ENCODE measurements at places on chromosomes 12 and 14.
A peak's percentile ranks its signal among the peaks of the same experiment; 100 is the strongest.

- no peak for DNase-seq
Observed at GRCh38 chr12:43044241-43044640, 454.7 kb upstream of the PRICKLE1 start.

- no peak for DNase-seq
Observed at GRCh38 chr14:74616507-74616906, 4.5 kb upstream of the LTBP2 start.

GRCh38 chr12:79522257-79522988 is 168.3 kb downstream of the PAWR start:
- no peak for DNase-seq

DNA sequence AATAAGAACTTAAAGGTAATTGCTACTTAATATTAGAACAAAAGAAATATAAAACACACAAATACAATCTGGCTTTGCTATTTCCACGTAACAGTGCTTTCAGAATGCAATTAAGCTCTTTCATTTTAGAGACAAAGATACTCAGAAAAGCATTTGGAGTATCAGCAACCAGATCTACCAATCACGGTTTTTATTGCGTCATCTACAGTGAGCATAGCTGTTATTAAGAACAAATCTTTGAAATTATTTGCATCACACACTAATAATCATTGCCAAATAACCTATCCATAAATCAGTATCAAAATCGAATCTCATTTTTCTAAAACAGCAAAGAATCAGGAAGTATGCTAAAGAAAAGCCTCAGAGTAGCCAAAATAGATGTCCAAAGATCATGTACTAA is 26.9 kb upstream of the GARIN2 start:
- no peak for DNase-seq

DNA sequence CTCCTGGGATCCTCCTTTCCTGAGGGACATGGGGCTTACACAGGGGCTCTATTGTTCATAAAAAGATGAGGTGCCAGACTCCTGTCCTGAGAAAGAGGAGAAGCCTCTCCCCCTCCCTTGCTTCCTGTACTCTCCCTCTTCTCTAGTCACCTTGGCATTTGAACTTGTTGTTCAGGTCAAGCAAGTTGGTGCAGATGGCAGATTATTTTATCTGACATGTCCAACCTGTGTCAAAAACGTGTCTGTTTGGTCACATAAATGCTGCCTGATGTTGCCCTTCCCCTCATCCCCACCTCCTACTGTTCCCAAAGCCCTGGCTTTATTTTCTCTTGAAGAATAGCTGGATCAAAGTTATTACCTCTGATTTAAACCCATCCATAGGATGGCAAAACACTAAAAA is 154.8 kb downstream of the TMX1 start:
- no peak for DNase-seq

GRCh38 chr14:63544591-63545299 is 1.6 kb upstream of the PPP2R5E start:
- DNase-seq, result no peak

DNA sequence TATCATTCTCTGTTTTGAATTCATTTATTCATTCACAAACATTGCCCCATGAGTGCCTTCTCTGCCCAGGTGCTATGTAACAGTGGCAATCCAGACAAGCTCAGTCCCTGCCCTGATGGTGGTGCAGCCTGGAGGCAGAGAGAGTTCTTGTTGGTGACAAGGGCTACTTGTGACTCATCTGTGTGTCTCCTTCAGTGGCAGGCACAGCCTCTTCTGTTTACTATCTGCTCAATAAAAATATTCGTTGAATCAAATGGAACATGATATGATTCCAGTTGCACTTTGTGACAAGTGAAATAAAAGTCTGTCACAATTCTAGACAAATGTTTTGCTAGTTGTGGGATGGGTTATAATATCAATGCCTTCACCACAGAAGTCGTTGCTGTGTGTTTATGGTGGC is 20.6 kb upstream of the CPM start:
- DNase-seq, result no peak

- DNase-seq, result peak; percentile 38
Observed at GRCh38 chr12:57430112-57430930, 522 bp downstream of the R3HDM2 start.

GRCh38 chr12:131808744-131809371 is 19.3 kb upstream of the MMP17 start:
- no peak for DNase-seq

- DNase-seq, result no peak
Observed at GRCh38 chr12:118553856-118554504, 177.6 kb downstream of the SUDS3 start.

DNA sequence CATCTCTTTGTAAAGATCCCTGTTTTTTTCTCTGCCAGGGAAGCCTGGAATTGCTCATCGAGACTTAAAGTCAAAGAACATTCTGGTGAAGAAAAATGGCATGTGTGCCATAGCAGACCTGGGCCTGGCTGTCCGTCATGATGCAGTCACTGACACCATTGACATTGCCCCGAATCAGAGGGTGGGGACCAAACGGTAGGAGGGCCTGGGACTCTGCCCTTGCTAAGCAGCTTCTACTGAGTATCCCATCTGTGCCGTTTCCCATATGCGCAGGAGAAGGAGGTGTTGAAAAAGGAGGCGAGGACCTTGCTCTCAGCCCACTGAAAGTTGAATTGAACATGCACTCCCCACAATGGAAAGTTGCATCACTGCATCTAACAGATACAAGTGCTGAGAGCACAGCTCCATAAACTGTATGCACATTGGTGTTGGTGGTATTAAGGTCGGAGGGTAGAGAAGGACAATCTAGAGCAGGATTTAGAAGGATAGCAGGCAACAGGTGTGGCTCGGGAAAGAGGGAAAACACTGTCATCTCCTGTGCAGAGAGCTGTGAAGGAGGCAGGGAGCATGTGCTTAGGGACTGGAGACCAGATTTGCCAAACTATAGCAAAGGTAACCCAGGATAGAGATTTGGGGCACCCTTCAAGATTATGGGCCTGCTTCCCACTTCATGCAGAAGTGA is 21.5 kb upstream of the TAMALIN start:
- no peak for DNase-seq

- DNase-seq, result no peak
Observed at GRCh38 chr14:65255029-65255545, 152.8 kb upstream of the MAX start.

- DNase-seq, result no peak
Observed at GRCh38 chr12:124636138-124636978, 68.9 kb upstream of the NCOR2 start.

DNA sequence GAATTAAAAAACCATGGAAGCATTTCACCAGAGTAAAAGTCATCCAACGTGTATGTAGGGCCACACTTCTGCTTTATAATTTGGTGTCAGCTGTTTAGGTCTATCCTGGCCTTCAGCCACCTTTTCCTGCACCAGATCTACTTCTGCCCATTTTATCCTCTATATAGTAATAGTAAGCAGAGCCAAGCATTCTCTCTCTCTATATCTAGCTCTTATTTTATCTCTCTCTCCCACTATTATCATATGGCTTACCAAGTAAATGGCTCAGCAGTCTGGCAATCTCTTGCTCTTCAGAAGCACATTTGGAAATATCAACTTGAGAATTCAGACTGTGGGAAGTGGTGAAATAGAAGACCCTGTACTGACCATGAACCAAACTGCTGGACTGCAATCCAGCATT is 84.1 kb upstream of the FKBP4 start:
- DNase-seq, result no peak

DNA sequence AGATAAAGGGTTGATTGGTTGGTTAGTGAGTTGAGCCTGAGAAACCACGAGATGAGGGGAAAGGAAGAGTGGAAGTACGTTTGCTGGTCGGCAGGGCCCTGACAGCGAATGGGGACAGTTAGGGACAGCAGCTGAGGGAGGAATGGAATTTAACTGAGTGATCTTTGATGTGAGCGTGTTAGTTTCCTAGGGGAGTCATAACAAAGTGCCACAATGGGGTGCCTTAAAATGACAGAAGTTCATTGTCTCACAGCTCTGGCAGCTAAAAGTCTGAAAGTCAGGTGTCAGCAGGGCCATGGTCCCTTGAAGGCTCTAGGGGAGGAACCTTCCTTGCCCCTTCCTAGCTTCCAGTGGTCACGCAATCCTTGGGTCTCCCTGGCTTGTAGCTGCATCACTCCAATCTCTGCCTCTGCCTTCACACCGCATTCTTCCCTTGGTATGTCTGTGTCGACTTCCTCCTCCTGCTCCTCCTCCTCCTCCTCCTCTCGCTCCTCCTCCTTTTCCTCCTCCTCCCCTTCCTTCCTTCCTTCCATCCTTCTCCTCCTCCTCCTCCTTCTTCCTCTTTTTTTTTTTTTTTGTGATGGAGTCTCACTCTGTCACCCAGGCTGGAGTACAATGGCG is 26.0 kb upstream of the RIN3 start:
- DNase-seq, result no peak

DNA sequence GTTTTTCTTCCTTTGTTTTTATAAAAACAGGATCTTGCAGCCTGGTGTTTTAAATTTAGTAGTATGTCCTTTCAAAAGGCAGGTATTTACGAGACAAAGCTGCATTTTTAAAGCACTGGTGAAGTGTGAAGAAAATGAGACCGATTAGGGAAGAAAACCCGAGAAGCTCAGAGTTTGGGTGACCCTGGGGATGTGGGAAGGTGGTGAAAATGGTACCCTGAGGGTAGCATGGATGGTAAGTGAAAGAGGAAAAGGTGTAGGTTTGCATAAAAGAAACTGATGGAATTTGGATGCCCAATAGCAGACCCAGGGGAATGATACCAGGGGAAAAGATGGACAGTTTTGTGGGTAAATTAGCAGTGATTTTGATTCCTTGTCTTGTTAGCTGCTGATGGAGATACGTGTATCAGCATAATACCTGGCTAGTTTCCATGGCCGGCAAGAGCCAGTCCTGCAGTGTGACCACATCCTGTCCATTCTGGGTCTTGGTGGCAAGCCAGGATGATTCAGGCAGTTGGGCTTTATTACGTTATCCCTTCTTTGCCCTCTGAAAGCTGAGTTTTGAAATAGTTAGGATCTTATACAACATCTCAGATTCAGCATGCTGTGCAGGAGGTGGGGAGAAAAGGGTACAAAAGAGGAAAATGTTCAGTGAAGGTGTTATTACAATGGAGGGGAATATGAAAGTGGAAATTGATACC is 8.9 kb downstream of the BICD1 start:
- DNase-seq, result no peak

- DNase-seq, result peak; percentile 8
Observed at GRCh38 chr14:74401504-74402241, 24.3 kb downstream of the SYNDIG1L start.

- no peak for DNase-seq
Observed at GRCh38 chr12:64566122-64566521, 44.2 kb upstream of the RASSF3 start.

DNA sequence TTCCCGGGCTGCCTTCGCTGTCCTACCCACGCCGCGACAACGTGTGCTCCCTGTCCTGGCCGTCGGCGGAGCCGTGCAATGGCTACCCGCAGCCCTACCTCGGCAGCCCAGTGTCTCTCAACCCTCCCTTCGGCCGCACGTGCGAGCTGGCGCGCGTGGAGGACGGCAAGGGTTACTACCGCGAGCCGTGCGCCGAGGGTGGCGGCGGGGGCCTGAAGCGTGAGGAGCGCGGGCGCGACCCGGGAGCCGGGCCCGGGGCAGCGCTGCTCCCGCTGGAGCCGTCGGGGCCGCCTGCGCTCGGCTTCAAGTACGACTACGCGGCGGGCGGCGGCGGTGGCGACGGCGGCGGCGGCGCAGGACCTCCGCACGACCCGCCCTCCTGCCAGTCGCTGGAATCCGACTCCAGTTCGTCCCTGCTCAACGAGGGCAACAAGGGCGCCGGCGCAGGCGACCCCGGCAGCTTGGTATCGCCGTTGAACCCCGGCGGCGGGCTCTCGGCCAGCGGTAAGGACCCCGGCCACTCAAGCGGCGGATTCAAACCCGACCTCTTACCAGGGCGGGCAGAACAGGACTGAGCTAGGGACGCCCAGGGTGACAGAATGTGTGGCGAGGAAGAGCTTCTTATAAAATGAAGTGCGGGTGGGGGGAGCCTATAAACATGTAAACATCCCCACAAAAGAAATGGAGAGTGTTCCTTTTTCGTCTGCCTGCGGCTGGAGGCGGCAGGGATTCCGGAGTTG is 503 bp downstream of the HOXC12 start:
- DNase-seq, result no peak

DNA sequence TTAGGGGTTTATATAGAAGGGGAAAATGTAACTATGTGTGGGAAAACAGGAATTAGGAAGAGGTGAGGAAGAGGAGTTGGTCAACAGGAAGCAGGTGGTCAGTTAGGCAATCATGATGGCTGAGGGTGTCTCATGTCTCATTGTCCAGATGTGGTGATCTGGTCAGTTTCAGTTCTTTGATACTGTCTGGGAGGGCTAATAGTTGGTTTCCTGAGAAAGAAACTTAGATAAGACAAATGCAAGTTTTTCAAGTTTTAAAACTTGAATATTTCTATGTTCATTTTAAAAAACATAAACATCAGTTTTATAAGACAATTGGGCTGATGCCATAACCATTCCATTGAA is 1121.8 kb upstream of the USP15 start:
- DNase-seq, result no peak

DNA sequence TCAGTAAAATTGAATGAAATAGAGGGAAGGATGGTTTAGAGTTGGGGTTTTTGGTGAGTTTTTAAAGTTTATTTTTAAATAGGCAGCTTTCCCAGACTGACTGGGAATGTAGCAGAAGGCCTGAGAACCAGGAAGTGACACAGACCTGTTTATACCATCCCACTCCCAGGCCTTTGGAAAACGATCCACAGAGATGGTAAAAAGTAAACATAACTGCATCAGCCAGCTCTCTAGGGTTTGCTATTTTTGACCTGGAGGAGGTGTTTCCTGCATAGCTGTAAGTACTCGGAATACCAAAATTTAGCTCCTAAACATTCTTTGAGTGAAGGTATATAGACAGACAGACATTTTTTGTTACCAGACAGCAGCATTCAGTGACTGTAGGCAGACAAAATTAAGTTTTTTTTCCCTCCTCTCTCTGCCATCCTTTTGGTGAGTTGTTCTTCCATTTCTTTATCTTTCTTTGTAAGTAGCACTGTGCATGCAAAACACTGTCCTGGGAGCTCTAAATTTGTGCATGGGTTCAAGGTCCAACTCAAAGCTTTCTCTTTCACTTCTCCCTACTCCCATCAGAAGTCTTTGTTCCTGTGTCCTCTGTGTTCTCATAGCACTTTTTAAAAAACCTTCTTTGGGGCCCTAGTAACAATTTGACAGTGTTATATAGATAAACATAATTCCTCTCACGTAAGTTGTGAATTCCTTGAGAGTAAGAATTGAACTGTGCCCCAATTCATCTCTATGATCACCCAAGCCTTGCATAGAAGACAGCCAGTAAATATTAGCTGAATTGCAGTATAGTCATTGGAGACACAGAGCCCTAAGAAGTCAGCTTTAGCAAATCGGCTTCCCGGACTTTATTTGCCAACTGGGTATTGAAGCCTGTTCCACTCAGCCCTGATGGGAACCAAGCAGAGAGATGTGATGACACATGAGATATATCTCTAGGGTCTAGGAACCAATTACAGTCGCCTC is 37.4 kb downstream of the SUSD6 start:
- DNase-seq, result no peak

- no peak for DNase-seq
Observed at GRCh38 chr12:99618657-99619056, 28.9 kb upstream of the GARIN6 start.

DNA sequence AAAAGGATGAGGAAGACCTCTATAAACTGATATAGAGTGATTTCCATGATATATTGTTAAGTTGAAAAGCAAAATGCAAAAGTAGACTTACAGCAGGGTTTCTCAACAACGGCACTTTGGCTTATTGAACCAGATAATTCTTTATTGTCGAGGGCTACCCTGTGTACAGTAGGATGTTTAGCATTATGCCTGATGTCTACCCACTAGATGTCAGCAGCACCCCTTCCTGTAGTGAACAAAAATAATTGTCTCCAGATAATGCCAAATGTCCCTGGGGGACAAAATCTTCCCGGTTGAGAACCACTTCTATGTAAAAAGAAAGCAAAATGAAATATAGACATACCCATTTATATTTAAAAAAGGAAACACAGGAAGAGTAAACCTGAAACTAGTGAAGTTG is 32.4 kb downstream of the ABCD2 start:
- no peak for DNase-seq

Data from amygdala (tissue), 56 donors.